ENCODE measurements at places on chromosomes 3 and 15.

DNA sequence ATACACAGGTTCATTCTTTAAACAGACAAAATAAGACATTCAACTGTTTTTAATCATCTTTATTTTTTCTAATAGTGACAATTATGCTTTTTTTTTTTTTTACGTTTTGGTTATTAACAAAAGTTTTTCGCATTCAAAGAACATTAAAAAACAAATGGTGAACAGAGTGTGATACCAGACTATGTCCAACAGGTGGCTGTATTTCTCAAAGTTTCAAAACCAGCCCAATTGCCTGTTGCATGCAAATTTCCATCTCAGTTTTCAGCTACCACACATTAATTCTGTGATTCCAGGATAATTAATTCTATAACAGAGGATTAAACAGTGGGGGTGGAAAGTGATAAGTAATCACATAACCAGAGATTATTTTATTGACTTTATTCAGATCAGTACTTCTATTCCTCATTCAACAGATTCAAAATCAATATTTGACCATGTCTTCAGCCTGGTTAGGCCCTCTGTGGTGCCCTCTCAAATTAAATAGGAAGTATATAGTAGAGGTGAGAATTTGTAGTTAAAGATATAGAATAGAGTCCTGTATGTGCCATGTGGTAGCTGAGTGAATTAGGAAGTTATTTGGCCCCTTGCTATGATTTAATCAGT lies 122.2 kb upstream of the DCBLD2 start:
- no peak for DNase-seq

GRCh38 chr3:52162250-52162872 lies 8.1 kb upstream of the POC1A start:
- no peak for DNase-seq

DNA sequence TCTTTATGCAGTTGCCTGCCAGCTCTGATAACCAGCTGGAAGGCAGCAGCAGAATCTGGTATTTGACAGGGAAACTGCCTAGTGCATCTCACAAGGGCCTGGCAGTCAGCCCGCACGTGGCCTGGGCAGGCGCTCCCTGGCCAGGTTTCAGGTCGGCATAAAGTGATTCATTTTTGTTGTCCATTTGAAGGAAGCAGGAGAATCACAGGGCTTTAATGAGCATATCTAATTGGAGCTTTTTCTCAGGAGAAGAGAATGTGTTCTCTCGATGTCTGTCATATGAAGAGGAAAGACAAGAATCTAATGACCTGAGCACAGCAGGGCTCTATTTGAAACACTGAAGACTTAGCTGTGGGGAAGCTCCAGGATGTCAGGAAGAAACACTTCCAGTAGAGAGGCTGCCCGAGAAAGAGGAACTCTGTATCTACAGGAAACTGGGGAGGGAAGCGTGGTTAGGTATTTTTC lies 98.8 kb upstream of the MB21D2 start:
- DNase-seq, result no peak

- no peak for DNase-seq
Measured at GRCh38 chr15:60191821-60192220, 187.7 kb downstream of the FOXB1 start.

DNA sequence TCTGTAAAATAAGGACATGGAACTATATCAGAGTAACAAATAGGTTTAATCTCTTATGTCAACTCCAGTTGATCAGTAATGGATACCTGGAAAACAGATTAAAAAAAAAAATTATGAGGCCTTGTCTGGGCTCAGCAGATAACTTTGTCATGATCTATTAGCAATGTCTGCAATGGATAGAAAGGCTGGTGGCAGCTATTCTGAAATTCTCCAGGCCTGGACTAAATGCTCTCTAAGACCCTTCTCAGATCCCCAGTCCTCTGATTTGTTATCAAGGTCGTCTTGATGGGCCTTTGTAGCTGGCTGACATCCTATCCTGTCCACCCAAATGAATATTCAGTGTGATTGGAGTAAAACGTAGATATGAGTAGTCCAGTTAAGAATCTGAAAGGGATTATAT lies 13.7 kb downstream of the LRTM1 start:
- no peak for DNase-seq

GRCh38 chr15:63628123-63628822 lies 31.1 kb downstream of the FBXL22 start:
- DNase-seq, result no peak

- no peak for DNase-seq
Measured at GRCh38 chr3:189342811-189343210, 171.0 kb downstream of the TPRG1 start.

DNA sequence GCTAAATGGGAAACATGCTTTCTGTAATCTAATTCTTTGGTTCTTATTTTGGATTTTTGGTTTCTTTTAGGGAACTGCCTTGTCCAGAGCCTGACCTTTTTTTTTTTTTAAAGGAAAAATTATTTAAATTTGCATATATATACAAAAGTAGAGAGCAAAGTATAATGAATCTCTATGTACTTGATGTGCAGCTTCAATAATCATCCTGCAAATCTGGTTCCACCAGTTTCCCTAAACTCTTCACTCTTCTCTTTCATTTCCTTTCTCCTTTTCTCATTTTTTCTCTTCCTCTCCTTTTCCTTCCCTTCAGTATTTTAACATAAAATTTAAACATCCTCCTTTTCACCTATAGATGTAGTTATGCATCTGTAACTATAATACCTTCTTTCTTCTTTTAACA lies 82.5 kb downstream of the USP13 start:
- no peak for DNase-seq

DNA sequence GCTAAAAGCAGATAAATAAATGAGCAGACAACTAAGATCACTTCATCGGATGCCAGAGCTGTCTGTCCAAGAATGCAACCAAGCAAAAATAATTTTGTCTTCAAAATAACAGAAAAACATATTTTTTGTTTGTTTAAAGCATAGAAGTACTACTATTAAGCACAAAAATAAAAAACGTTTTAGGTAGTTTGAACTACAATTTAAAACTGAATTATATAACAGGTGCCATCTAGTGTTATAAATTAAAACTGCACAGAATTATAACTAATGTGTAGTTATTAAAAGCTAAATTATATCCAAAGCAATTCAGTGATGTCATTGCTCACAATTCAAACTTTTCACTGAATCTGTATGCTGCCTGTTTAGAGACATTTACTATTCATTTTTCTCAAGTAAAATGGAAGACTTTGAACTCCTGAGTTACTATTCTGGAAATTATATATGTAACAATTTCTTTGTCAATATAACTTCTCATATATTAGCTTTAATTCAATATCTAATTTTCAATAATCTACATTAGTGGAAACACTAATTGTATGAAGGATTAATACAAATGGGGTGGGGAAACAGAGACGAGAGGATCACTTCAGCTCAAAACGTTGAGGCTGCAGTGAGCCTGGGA lies 29.5 kb downstream of the LINS1 start:
- DNase-seq, result no peak

DNA sequence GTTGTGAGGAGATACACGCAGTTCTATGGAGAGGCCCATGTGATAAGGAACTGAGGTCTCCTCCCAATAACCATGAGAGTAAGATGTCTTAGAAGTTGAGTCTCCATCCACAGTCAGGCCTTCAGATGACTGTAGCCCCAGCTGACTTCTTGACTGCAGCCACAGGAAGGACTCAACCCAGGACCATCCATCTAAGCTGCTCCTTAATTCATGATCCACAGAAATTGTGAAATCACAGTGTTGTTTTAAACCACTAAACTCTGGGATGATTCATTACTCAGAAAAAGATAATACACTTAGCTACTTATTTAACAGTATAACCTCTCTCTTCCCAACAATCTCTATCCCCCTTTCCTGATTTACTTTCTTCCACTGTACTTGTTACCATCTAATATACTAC lies 173.3 kb downstream of the ALDH1A2 start:
- no peak for DNase-seq

DNA sequence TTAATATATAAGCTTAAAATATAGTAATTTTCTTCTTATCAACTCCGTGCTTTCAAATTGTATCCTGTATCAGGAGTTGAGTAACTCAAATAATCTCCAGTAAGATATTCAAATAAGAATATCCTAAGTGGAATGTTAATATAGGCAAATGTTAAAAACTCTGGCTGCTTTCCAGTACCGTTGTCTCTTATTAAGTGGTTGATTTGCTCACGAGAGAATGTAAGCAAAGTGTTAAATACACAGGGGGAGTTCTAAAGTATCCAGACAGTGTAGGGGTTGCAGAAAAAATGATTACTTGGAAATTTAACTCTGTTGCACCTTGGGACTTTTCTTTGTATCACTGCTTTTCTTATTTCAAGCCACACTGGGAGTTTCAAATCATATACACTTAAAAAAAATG lies 478.9 kb upstream of the TBL1XR1 start:
- no peak for DNase-seq

GRCh38 chr3:186754006-186754405 lies 29.4 kb upstream of the EIF4A2 start:
- DNase-seq, result no peak

- no peak for DNase-seq
Measured at GRCh38 chr3:34189133-34189532, 390.7 kb downstream of the PDCD6IP start.

- no peak for DNase-seq
Measured at GRCh38 chr3:21238661-21239060, 512.3 kb downstream of the ZNF385D start.

- no peak for DNase-seq
Measured at GRCh38 chr15:100180921-100181320, 160.9 kb downstream of the ADAMTS17 start.

- DNase-seq, result no peak
Measured at GRCh38 chr15:69958496-69959084, 139.1 kb downstream of the TLE3 start.

- no peak for DNase-seq
Measured at GRCh38 chr3:52432225-52432624, 12.7 kb downstream of the SEMA3G start.

DNA sequence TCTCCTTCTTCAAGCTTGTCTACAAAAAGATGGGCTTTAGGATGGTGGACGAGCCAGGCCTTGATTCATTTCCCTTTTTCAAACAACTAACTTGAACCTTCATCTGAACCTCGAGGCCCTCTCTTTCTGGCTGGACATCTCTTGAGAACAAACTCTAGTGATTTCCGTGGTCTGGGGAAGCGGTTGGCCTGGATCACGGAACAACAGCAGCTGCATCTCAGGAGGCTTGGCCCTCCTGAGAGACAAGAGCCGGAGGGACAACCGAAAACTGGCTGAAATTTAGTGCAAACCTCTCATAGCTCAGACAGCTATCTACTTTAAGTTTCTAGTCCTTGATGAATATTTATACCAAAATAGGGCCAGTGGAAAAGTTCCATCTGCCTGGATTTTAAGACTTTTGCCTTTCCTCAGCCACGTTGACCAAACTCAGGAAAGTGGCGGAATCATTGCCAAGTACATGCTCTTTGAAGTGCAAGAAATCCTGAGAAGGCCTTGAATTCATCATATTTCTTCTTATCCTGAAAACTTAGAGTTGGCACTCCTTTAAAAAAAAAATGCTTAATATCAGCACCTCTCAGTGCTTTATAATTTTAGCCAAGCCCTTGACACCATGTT lies 14.5 kb downstream of the LMCD1 start:
- DNase-seq, result no peak

GRCh38 chr3:47603332-47603731 lies 24.7 kb upstream of the CSPG5 start:
- DNase-seq, result no peak

DNA sequence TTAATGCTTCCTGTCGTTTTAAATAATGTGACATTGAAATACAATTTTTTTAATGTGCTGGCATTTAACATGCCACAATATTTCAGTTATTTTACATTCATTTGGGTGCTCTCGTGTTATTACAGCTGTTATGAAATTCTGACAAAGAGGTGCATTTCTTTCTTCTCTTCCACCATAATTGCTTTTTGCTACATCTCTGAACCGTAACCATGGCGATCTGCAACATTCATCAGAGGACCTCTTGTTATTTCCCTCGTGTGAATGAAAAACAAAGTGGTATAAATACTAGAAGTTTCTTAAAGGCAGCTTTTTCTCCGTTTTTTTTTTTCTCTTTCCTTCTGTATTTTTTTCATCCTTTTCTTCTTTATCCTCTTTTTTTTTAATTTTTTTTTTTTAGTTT lies 316.4 kb downstream of the MCTP2 start:
- DNase-seq, result no peak

DNA sequence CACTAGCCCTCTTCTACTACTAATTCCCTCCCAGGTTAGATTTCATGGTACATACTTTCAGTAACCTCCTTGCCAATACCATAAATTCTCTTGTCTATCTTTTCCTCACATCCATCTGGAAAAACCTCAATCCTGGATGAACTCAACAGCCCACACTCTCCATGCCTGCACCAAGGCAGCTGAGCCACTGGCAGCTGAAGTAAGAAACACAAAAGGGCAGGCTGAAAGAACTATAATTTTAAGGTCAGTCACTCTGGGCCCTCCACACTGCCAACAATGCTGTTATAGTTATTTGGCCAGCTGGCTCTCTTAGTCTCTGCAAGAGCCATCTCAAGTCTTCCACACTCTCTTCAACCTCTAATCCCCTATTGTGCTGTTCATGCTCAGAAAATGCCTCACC lies 15.1 kb upstream of the TIPARP start:
- no peak for DNase-seq

DNA sequence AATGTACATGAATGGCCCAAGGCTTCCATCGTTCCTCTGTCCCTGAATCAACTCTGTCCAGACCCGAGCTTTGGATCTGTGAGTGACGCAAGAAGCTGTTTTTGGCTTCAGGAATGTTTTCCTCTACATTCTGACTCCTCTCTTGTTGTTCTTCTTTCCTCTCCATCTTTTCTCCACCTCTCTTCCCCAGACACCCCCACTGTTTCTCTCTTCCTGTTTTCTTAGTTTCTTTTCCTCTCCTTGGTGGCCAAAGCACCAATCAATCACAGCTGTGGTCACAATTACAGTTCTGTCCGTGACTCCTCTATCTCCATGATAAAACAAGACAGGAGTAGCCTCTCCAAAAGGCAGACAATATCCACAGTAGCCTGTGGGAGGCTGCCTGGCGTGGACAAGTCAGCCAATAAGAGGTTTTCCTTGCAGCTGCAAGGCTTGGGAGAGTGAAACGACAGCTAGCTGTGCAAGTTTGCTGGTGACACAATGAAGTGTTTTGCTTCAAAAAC lies 4.9 kb upstream of the TMEM212 start:
- no peak for DNase-seq

GRCh38 chr3:52769786-52770455 lies 819 bp downstream of the NEK4 start:
- no peak for DNase-seq

- DNase-seq, result no peak
Measured at GRCh38 chr3:187590861-187591576, 79.2 kb downstream of the SST start.

- no peak for DNase-seq
Measured at GRCh38 chr3:121758727-121759450, 9.3 kb upstream of the GOLGB1 start.

GRCh38 chr3:8845641-8846040 lies 76.2 kb upstream of the OXTR start:
- DNase-seq, result no peak

GRCh38 chr3:31937225-31937624 lies 43.8 kb downstream of the OSBPL10 start:
- no peak for DNase-seq

GRCh38 chr3:17800232-17800631 lies 57.8 kb upstream of the TBC1D5 start:
- DNase-seq, result no peak
